Activated CD4-positive, alpha-beta T cell treated with anti-CD3 and anti-CD28 coated beads, Interleukin-2, amount 10 ng/mL, durations not matched to agents 24 days and 14 days (primary cell): ENCODE measurements at places on chromosomes 16 and 17. TPM values are rescaled to one million over a fixed set of nuclear protein-coding genes. Genes with fewer than 3 reads are reported as not detected.

The CSH1 gene
- not detected in 2 replicates for total RNA-seq

The ZFPM1 gene
- 17.9 and 19.3 TPM in 2 replicates for total RNA-seq

The SRCIN1 gene
- 0.21 and 0.26 TPM in 2 replicates for total RNA-seq

The ERN2 gene
- not detected in 2 replicates for total RNA-seq

The LRRC46 gene
- 0.33 and 0.44 TPM in 2 replicates for total RNA-seq

The CARD14 gene
- total RNA-seq, result not detected in 2 replicates

The KRTAP4-6 gene
- total RNA-seq, result not detected in 2 replicates
